HEK293T (cell line): ENCODE measurements at places on chromosomes 2 and 18.

GRCh38 chr18:8443505-8443904, 165.7 kb upstream of the RAB12 start:
- no peak for DNase-seq

DNA sequence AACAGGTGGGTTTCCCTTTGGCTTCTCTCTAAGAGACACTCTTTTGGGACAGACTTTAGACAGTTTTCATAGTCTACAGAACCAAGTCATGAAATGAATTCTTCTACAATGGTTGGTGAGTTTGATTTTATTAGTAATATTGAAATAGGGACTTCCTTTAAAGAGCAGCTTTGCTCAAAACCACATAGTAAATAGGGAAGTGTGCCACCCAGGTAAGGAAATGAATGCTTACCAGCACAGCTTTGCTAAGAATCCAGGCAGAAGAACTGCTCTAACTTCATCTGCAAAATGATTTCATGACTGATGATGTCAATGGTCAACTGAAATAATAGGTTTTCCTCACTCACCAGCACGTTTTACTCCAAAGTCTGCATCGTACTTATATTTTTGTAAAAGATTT, 89.2 kb downstream of the NYAP2 start:
- DNase-seq, result no peak

DNA sequence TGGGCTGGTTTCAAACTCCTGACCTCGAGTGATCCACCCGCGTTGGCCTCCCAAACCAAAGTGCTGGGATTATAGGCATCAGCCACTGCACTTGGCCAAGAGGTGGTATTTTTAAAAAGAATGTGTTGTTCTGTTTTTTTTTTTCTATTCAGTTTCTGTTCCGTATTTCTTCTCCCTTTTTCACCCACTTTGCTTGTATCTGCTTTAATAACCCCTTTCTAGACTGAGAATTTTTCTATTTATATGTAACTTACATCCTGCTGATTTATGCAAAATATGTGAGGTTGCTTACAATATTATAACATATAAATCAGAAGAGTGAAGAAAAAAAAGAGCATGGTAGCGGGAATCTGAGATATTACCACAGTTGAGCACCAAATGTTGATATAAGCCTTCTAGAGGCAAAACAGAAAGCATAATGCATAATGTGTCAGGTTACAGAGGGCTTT, 17.2 kb upstream of the LYPD6B start:
- no peak for DNase-seq

DNA sequence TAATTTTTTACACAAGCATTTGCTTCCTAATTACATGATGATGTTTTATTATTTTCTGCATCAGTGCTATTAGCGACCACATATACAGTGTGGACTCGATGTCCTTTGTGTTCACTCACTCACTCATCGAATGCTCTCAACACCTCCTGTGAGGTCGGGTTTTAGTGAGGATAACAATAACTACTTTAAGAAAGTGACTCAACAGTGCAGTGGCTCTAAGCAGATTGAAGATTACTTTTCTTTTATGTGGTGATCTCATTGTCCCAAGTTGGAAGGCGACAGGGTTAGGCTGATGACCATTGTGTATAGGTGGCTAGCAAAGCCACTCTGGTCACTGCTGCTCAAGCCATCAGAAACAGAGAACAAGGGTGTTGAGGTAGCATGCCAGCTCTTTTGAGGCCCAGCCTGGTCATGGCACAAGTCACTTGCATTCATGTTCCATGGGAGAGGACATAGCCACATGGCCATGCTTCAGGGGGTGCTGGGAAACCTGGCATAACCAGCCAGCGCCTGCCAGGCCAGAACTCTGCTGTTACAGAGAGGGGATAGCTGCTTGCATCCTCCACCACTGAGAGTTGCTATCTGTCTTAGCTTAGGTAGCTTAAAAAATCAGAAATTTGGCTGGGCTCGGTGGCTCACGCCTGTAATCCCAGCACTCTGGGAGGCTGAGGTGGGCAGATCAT, 60.4 kb downstream of the PDCL3 start:
- no peak for DNase-seq

DNA sequence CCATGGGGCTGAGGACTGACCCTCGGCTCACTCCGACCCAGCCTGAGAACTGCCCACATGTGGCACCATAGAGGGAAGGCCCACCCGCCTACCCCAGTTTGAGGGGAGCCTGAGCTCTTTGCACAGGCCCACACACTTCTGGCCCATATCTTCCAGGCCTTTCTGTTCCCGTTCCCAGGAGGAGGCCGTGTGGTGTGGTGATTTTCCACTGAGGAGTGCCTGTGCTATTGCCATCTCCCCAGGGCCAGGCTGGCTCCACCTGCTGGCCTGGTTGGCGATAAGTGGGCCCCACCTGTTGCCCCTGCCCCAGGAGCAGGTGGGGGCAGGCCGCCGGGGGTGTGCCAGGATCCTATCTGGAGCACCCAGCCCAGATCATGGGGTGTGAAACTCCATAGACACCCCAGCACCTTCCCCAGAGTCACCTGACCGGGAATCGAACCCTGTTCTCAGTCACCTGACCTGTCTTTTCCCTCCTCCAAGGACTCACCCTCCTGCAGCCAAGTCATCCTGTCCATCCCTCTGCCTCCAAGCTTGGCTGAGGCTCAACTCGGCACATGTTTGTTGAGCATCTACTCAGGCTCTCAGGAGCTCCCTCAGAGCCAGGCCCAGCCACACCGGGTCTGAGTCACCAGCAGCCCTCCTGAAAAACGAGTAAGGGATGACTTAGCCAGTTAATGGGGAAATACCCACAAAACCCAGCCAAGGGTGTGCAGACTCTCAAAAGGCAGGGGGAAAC, 120.1 kb downstream of the CYP26B1 start:
- DNase-seq, result no peak

DNA sequence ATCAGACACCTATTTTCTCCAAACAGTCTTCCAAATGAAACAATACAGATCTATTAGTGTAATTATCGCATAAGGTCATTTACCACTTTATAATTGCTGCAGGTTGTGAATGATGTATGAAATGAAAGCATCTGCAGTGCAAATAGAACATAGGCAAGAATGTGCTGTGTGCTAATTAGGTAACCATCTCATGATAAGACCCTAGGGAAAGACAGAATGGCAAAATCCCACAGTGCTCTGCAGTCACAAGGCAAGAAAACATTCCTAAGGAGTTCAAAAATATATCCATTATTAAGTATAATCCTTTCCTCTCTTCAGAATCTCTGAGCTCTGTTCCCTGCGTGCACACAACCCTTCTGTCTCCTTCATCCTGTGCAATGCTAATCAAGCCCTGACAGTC, 488.1 kb downstream of the NR4A2 start:
- DNase-seq, result no peak

GRCh38 chr2:127680706-127681287, 5.5 kb upstream of the LIMS2 start:
- no peak for DNase-seq

- no peak for DNase-seq
Measured at GRCh38 chr2:192932376-192932775, 737.6 kb upstream of the TMEFF2 start.

DNA sequence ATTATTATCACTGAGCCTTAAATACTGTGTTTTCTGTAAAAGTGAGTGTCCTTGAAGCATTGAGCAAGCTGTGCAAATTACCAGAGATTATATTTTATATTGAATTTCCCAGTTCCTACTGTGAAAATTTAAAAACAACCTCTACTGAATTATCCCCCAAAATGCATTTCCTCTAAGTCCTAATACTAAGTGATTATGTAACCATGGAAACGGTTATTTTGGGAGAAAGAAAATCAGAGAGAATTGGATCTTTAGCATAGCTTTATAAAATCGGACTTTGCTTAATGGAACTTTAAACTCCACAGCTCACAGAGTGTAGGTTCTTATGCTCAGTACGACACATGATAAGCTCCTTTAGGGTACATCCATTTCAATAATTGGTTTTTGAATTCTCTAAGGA, 19.3 kb upstream of the CHMP1B start:
- no peak for DNase-seq

- DNase-seq, result no peak
Measured at GRCh38 chr2:177093371-177093770, 119.2 kb upstream of the HNRNPA3 start.

DNA sequence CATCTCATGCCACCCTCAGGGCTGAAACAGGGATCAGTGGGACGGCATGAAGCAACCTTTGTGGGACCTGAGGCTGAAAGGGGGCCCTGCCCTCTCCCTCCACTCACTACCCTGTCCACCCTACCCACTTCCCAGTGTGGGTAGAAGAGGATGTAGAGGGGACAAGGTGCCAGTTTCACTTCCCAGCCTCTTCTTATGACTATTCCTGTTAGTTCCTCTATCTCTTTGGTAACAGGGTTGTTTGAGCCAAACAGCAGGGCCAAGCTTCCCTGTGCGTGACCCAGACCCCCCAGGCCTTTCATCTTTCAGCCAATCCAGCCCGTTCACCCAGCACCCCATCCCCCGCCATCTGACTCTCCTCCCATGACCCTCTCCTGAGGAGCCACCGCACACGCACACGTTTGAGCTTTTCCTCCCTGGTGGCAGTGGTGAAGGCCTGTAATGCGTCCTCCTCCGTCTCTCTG, 82.3 kb downstream of the STPG4 start:
- DNase-seq, result no peak

DNA sequence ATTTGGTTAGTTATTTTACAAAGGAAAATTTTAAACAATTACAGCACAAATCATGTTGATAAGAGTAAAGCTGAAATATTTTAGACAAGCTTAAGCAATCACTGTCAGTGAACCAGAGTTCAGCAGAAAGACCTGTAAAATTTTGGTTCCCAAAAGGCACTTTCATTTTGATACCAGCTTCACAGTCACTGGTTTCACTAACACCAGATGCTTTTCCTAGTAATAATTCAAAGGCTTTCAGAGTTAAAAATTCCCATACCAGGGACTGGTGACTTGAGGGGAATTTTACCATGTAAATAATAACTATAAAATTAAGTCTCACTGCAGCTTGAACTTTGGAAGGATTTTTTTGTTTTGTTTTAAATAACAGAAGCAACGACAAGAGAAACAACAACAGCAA, 102.3 kb upstream of the CD302 start:
- no peak for DNase-seq

GRCh38 chr2:155372969-155373368, 674.5 kb downstream of the KCNJ3 start:
- no peak for DNase-seq

DNA sequence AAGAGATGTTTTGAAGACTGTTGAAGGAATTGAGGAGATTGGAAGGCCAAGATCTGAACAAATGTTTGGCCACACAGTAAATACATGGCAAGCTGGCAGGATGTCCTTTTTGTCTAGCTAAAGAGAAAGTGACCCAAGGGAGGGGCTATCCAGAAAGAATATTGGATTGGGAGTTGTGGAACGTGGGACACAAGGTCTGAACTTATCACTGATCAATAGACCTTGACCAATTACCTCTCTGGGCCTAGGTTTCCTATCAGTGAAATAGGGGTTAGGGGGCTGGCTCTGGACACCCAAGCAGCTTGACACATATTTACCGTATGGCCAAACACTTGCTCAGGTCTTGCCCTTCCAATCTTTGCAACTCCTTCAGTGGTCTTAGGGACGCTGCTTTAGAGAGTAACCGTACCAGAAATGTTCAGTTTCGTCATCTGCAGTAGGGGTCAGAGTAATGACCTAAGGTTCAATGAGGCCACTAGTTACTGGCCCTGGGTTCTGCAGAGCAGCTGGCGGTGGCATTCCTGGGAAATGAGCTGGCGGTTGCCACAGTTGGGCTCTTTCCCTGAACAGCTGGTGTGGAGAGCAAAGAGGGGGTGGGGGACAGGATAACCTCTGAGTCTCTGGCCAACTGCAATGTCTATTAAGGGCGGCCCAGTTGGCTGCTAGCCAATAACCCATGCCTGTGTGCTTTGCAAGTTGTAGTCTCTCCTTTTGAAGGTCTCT, 70.1 kb upstream of the STPG4 start:
- no peak for DNase-seq

- no peak for DNase-seq
Measured at GRCh38 chr2:230471074-230471473, 55.1 kb downstream of the SP100 start.

GRCh38 chr2:173196638-173197037, 121.0 kb downstream of the MAP3K20 start:
- no peak for DNase-seq

DNA sequence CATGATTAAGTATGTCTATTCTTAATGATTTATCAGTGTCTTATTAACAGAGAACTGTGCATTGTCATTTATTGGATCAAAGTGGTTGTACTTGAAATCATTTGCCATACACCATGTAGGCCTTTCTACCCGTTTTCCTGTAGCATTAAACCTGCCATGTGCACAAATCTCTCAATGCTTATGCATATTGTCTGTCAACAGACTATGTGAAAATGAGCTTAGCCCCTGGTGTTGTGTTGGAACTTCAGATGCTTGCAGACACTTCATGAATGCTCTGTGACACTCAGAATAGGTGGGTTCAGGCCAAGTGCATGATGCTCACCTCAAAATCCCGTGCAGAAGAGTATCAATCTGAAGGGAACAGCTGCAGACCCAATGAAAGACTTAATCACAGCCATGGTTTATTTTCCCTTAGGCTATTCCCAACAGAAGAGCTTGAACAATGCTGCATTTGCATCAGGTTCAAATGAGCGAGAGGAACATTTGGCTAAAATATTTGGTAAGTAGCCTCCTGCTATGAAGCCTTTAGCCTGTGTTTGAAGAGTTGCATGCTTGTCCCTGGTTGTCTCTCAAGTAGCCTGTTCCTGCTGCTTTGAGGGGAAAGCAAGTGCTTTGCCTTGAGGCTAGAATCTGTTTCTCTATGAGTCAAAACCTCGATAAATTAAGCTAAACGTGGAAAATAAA, 6.1 kb downstream of the C2orf92 start:
- no peak for DNase-seq

- DNase-seq, result no peak
Measured at GRCh38 chr2:159571540-159572260, 44.6 kb downstream of the BAZ2B start.

GRCh38 chr2:12244070-12244469, 472.7 kb upstream of the TRIB2 start:
- no peak for DNase-seq

- no peak for DNase-seq
Measured at GRCh38 chr2:156356014-156356754, 23.7 kb upstream of the NR4A2 start.
